ENCODE measurements at places on chromosomes 2 and 18. TPM values are rescaled to one million over a fixed set of nuclear protein-coding genes. Genes with fewer than 3 reads are reported as not detected.

DNA sequence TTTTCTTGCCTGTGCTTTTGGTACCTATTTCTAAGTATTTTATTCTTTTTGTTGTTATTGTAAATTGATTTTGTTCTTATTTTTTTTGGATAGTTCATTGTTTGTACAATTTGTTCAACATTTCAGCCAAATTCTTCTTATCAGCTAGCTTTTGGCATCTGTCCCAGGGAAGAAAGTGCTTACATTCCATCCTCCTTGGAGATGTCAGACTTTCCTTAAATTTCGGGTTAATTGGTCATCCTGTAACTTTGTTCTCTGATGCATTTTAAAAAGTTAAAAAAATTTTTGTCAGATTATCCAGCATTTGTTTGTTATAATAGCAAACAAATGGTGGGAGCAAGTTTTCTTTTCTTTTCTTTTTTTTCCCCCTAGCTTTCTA, 60.3 kb downstream of the PTH2R start:
- no peak for DNase-seq

GRCh38 chr2:105129722-105130232, 91.9 kb downstream of the MRPS9 start:
- DNase-seq = no peak

The SERPINB13 gene
- not detected for total RNA-seq

- no peak for DNase-seq
Measured at GRCh38 chr2:175567435-175568061, 386.0 kb upstream of the ATP5MC3 start.

The MC5R gene
- not detected for total RNA-seq

- DNase-seq = no peak
Measured at GRCh38 chr2:67854798-67855197, 208.0 kb downstream of the C1D start.

DNA sequence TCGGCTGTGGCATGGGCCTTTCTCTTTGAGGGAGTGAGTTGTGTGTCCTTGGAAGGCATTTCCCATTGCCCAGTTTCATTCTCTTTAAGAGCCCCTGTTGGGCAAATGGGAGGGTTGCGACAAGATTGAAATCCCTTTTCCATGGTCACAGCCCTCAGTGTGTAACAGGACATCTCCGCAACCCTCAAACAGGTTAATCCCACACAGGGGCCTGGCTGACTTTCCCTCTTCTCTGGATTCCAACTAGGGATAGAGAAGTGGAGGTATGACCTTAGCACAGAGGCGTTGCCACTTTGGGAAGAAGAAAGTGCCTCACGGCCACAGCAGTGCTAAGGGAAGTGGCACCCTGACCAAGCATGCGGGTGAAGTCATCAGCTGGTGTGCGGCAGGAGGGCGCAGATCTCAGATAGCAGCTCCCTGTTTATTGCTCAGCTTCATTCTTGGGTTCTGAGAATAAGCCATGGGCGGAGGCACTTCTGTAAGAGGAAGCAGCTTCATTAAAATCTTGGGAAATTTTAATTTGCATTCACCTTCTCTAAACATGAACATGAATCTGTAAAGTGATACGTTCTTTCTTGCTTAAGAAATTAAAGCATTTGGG, 256.5 kb downstream of the GBX2 start:
- DNase-seq = no peak

Data from activated naive CD4-positive, alpha-beta T cell treated with anti-CD3 and anti-CD28 coated beads, Interleukin-2, amount 50 U/mL, for 72 hours (primary cell).